ENCODE measurements at places on chromosomes 16 and 17. TPM values are rescaled to one million over a fixed set of nuclear protein-coding genes. Genes with fewer than 3 reads are reported as not detected.

Gene SLC6A2
- not detected for total RNA-seq

- no peak for DNase-seq
Measured at GRCh38 chr17:22703204-22703603, 1010.9 kb downstream of the KCNJ18 start.

- DNase-seq = no peak
Measured at GRCh38 chr17:40178660-40179059, 1.4 kb downstream of the RAPGEFL1 start.

GRCh38 chr17:58379511-58379824 lies 27.5 kb upstream of the SUPT4H1 start:
- DNase-seq = no peak

DNA sequence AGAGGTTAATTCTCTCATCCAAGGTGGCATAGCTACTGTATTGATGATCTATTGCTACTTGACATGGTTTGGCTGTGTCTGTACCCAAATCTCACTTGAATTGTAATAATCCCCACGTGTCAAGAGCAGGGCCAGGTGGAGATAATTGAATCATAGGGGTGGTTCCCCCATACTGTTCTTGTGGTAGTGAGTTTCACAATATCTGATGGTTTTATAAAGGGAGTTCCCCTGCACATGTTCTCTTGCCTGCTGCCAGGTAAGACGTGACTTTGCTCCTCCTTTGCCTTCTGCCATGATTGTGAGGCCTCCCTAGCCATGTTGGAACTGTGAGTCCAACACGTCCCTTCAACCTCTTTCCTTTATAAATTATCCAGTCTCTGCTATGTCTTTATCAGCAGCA lies 22.9 kb upstream of the CPPED1 start:
- DNase-seq = no peak
